ENCODE measurements at places on chromosomes 5 and 9.

- DNase-seq, result peak; percentile 44
Observed at GRCh38 chr9:136855461-136856078, 3.4 kb downstream of the MAMDC4 start.

DNA sequence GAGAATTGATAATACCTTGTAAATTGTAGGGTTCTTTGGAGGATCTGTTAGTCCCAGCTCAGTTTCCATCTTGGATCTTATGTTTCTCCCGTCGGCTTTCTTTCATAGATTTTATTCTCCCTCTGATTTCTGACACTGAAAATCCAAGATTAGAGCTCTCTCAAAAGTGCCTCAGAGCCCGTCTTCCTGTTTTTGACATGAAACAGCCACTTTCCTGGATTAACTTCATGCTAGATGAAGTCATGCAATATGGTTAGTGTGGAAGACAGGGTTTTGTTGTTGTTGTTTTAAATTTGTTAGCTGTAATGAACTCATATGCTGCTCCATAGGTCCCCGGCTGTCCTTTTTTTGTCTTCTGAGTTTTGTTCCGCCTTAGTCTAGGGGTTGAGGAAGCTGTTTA lies 51.6 kb upstream of the ZFR start:
- no peak for DNase-seq

GRCh38 chr5:85823462-85824426 lies 794.0 kb upstream of the COX7C start:
- no peak for DNase-seq

- DNase-seq, result no peak
Observed at GRCh38 chr9:8717146-8717545, 917.6 kb upstream of the DMAC1 start.

DNA sequence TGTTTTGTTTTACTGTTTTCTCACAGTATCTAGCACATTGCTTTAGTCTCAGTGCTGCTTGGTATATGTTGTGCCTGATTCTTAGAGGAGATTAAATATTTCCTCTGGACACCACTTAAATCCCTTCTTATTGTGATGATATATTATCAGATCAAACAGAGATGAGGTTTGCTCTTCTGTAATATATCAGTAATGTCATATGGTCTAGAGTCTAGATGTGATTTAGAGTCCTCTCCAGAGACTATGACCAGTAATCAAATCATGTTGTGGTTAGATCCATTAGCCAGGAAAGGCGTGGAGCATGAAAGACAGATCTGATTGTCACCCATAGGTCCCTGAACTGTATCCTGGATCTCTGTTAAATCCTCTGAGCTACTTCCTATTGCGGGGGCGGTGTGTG lies 24.4 kb downstream of the CAMK4 start:
- DNase-seq, result no peak

- no peak for DNase-seq
Observed at GRCh38 chr9:85700330-85700729, 41.4 kb downstream of the AGTPBP1 start.

DNA sequence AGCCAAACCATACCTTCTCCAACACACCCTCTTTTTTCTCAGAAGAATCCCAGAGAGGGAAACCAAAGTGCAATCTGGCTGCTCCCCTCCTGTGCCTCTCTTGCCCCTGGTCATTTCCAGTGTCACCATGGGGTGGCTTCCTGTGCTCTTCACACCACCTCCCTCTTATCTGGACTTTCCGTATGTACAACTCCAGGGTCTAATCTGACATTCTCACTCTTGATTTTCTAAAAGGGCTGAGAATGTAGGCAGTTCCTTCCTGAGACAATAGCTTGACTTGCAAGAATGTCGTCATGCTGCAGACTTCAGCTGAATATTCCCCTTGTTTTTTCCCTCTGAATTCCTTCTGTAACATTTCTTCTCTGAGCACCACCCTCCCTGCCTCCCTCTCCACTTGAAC lies 110.2 kb downstream of the FBXL7 start:
- DNase-seq, result no peak

DNA sequence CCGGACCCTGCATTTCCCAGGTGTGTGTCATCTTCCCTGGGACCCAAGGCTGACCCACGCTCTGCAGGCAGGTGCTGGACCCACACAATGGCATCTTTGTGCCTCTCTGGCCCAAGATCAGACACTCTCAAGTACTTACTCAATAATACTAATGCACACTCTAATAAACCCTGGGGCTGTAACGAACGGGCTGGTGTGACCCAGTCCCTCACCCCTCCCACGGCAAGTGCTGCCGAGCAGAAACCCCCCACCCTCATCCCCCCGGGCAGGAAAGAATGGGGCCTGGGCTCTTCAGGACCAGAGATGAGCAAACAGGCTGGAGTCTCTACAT lies 1.1 kb upstream of the OBP2B start:
- DNase-seq, result no peak

DNA sequence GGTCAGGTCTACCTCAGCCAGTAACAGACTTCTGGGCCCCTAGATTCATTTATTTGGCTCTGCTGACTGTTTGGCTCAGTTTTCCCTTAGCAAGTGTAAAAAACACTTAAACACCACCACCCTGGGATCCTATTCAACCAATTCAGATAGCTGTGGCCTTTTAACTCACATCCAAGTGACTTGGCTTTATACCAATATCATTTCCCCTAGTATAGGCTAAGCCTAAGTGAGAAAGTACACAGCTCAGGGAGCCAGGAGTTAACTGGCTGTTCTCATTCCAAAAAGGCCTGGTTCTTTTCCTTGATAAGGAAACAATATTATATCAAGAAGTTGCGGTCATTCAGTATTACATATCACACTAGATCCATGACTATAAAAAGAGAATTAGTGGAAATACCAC lies 163.5 kb downstream of the ARL15 start:
- DNase-seq, result no peak

- DNase-seq, result no peak
Observed at GRCh38 chr5:95924720-95925377, 36.8 kb downstream of the ELL2 start.

DNA sequence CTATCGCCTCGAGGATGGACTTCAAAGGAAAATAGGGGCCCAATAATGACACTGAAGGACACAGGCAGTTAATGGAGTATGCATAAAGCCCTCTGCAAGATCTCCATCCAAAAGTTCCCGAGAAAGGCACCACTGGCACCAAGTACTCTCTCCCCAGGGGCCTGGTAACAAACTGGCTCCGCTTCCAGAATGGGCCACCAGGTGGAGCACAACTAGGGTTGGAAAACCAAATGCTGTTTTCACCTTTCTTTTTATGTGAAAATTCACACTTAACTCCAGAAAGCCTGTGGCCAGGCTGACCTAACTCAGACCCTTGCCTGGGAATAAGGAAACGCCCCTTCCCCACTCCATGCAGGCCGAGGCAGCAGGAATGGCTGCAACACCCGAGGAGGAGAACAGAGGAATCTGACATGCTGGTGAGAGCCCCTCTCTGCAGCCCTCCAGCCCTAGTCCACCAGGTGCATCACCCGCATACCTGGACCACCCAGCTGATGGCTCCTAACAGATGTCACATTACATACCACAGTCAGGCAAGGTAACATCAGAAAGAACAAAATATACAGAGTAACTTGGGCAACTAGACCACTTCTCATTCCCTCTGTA lies 42.8 kb downstream of the CAMSAP1 start:
- DNase-seq, result peak; percentile 70

DNA sequence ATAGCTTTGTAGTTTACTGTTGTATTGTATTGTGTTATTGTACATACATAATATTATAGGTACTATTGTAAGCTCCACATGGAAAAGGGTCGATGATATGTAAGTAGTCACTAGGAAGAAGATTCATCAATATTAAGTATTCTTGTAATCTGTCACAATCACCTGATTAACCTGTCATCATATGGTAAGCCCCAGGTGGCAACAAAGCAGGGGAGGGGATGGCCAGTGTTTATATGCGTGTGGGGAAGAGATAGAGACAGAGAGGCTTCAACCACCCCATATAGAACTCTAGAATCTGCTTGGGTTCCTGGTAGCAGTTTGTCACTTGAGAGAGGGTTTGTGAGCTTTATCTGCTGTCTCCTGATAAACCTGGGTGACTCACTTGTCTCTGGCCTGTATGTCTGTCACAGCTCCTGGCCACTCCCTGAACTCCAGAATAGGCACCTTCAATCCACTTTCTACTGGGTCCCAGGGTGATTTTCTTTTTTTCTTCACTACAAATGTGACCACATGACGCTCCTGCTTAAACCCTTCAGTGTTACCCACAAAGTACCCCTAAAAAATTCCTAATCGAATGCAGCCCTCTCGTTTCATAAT lies 48.9 kb upstream of the CPEB4 start:
- no peak for DNase-seq

DNA sequence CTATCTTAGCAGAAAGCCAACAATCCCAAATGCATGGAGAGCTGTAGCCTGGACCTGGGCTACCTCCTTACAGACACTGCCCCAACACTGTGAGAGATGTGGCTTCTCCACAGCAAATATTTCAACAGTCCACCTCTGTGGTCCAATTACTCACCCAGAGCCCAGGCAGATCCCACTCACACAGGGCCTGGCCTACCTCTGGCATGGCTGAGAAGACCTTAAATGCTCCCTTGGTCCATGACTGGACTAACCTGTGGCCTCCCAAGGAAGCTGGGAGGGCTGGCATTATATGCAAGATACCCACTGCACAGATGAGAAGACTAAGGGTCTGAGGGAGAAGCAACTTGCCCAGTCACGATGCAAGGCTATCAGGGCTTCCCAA lies 22.8 kb upstream of the SLC25A51 start:
- DNase-seq, result no peak

- DNase-seq, result no peak
Observed at GRCh38 chr9:15308511-15308910, 1.5 kb upstream of the TTC39B start.

GRCh38 chr5:58987193-58987592 lies 404.3 kb downstream of the RAB3C start:
- no peak for DNase-seq

- no peak for DNase-seq
Observed at GRCh38 chr9:131609099-131609830, 63.9 kb downstream of the PRRT1B start.

- no peak for DNase-seq
Observed at GRCh38 chr9:92424340-92424739, at the start of gene OMD. Gene OMD, minus strand, starts transcription at chr9:92424471. Its CDS starts 6,913 bp downstream, at chr9:92417558.

GRCh38 chr5:39355324-39355723 lies 9.0 kb downstream of the C9 start:
- no peak for DNase-seq

GRCh38 chr5:134245101-134245604 lies 19.3 kb upstream of the PPP2CA start:
- DNase-seq, result peak; percentile 52

GRCh38 chr5:132493241-132493640 lies 2.7 kb upstream of the IRF1 start:
- peak; percentile 23 for DNase-seq

DNA sequence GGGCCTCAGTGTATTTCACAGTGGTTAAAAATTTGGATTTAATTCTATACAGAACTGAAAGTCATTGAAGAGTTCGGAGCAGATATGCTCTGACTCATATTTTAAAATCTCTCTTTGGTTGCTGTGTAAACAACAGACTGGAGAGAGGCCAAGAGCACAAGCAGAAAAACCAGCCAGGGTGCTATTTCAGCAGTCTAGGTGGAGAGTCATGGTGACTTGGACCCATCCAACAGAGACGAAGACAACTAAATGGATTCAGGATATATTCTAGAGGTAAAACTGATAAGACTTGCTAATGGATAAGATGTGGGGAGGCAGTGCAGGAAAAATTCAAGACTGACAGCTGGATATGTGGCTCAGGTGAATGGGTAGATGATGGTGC lies 168.9 kb downstream of the MAPKAP1 start:
- no peak for DNase-seq

DNA sequence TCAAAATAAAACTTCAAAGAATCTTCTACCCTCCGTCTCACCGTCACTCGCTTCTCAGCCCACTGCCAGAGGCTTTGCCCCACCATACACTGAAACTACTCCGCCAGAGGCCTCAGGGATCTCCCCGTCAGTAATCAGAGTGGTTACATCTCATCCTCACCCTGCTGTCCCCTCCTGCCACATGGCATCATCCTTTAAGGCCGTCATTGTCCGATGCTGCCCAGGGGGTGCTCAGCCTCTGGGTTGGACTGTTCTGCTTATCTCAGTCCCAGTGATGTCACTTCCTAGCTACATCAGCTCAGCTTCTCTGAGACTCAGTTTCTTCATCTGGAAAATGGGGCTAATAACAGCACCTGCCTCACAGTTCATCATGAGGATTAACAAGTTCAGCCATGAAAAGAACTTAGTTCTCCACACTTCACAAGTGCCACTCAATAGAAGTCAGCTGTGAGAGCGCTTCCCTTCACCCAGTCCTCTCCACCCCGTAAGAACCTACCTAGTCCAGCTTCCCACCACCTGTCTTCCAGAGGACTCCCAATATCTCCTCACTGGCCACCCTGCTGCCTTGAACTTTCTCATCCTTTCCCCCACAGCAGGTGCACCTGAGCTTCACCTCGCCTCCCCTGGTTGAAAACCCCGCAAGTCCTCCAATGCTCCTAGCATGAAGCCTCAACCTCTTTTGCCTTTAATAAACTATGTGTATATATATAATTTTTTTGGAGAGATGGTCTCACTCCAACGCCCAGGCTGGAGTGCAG lies 2.8 kb upstream of the IL3 start:
- peak; percentile 25 for DNase-seq

- no peak for DNase-seq
Observed at GRCh38 chr5:24385070-24385469, 259.7 kb downstream of the CDH10 start.

DNA sequence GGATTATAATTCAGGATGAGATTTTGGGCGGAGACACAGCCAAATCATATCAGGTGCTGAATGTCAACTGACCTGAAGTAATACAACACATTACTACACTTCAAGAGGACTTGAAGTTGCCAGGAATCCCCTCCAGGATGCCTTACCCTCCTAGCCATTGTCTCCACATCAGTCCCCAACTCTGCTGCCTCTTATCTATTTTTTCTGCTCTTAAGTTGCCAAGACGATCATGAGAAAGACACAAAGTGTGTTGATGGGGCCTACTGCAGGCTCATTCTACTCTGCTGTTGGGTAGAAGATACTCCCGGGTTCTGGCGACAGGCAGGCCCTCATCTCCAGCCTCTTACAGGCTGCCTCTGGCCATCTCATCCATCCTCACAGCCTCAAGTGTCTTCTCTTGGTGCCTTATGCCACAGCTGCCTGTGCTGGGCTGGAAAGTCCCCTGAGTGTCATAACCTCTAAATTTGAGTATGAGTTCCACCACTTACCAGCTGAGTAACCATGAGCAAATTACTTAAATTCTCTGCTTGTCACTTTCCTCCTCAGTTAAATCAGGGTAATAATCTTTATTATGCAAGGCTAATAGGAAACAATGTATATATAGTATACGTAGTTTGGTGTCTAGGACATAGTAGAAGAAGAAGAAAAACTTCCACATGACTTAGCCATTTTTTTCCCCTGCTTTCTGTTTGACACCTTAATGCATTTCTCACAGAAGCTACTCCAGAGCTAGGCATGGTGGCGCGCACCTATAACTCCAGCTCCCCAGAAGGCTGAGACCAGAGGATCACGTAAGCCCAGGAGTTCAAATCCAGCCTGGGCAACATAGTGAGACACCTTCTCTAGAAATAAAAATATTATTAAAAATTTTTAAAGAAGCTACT lies 73.0 kb upstream of the SNX2 start:
- no peak for DNase-seq

DNA sequence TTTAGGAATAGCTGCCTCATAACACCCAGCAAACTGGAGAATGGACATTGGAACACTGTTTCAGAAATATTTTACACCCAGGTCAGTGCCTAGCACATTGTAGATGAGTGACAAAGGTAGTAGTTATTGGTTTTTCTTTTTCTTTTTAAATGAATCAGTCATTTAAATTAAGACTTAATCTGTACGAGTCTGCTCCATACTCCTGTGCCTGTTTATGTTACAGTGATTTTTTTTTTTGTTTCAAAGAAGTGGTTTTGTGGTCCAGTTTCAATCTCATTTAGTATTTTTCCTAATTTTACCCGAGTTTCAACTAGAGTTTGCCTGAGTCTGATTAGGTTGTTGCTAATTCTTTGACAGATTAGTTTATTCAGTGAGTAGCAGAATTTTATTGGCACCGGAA lies 16.2 kb downstream of the LMNB1 start:
- no peak for DNase-seq
